ENCODE measurements at places on chromosomes 13 and 19.

DNA sequence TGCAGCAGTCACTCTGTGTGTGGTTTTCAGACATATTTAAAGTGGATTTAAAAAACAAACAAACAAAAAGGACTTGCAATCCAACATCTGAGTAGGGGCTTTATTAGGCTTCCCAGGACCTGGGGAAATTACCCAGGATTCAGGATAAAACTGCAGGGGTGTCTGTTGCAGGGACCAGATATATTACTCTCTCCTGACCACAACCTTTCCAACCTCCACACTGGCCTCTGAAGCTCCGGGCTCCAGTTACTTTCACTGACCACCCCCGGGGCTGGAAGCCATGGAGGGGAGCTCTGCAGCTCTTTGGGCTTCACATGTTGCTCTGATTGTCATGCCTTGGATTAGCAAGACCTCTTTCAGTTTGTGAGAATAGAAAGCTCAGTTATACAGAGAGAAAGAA is 75.2 kb downstream of the INSR start:
- no peak for DNase-seq

DNA sequence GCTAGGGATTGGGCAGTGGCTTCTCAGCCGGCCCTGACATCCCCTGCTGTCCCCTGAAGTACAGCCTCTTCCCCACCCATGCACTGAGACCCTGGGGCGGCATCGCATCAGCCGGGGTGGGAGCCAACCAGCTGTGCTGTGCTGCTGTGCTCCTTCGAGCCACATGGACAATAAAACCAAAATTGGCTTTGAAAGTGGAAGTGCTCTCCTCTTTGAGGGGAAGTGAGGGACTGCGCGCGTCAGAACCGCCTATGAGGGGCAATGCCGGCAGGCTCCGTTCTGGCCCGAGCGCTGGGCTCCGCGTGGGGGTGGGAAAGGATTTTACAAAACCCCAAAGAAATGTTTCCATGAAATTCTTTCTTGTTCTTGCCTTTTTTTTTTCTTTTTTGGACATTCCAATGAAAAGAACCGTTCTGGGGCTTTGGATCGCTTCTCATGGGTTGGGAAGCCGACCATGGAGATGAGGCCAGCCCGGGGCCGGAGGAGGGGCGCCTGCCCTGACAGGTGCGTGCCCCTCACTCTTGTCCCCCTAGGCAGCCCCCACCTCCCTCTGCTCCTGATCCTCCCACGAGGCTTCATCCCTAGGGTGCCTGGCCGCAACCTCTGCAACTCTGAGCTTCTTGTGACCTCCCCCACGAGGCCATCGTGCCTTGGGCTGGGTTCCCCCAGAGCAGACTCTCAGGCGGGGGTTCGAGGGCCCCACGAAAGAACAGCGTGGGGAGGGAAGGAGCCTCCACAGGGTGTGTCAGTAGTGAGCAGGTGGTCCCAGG is 22.6 kb downstream of the KLHL26 start:
- peak; percentile 76 for DNase-seq

- DNase-seq: peak; percentile 9
These were observed 133.2 kb downstream of the VWA8 start for GRCh38 chr13:41827507-41828213.

DNA sequence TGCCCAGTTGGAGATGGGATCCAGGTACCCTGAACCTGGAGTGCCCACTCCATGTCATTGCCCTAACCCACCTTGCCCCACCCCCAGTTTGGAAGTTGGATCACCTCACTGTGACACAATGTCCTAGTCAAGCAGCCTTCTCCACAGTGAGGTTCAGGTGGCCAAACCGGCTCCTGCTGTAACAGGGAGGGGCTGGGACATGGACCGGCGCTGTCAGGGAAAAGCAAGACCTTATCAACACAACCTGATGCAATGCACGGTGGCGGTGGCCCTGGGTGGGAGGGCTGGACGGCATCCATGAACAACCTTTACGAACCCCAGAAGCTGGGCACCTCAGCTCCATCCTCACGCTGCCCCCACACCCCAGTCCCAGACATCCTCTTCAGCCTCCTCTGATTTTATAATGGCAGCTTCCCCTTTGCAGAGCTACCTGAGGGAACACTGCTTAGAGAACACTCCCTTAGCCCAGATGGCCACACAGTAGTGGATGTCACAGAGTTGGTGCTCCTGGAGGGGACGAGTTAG is 1.6 kb upstream of the KRTDAP start:
- DNase-seq: no peak

DNA sequence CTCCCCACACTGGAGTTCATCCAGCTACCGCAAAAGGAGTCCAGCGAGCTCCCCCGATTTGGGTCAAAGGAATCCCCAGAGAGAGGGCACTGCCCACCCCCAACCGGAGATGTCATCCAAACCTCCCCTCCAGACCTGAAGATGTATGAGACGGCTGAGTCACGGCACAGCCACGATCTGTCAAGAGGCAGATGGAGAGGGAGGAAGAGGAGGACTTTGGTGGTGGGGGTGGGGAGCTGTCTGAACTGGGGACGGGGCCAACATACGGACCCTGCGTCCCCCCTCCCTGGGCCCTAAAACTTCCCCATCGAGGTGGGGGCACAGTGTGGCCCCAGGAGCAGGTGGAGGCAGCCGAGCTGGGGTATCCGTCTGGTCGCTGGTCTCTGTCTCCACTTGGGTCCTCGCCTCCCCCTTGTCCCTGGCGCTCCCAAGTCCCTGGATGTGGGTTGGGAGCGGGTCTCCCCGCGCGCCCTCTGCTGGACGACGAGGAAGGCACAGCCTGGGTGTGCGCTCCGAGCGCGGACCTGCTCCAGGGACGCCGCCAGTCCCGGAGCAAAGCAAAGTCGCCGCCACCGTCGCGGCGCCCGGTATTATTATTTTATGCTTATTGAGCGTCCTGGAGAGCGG is 3.8 kb downstream of the PDE4A start:
- peak; percentile 94 for DNase-seq

DNA sequence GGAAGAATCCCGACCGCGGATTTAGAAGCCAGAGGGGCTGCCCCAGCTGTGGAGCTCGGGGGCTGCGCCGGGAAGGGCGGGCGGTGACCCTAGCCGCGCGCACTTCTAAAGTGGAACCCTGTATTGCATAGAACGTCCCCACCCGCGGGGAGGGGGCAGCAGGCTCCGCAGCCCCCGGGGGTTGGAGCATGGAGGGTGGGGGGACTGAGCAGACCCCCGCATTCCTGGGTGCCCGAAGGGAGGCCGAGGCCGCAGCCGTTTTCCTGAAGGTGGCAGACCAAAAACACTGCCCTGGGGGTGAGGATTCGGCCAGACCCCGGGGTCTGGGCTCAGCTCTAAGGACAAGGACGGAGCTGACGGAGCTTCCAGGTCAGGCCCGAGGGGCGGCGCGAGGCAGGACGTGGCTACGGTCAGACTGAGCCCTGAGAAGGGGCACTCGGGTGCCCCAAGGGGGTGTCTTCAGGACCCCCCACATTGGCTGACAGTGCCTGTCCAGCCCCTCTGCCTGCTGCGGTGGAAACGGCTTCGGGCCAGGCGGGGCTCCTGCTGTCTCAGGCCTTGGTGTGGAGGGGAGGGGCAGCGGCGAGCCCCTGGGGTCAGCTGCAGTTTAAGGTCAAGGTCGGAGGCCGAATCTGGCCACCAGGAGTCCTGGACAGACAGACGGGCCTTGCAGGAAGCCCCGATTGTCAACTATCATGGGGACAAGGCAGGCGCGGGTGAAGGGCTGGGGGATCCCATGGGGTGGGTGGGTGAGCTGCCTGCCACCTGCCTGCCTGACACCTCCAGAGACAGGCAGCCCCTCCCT is 12.6 kb downstream of the MKNK2 start:
- no peak for DNase-seq

- DNase-seq: no peak
These were observed 189.6 kb upstream of the TSHZ3 start for GRCh38 chr19:31538879-31539278.

- DNase-seq: peak; percentile 56
These were observed 1.2 kb downstream of the EEF2 start for GRCh38 chr19:3983936-3984583.

Measured in NB4 (cell line).